Brain pericyte (primary cell): ENCODE measurements at places on chromosomes 4 and X.
A peak's percentile ranks its signal among the peaks of the same experiment; 100 is the strongest.

GRCh38 chr4:102616636-102617035 is 115.5 kb downstream of the NFKB1 start:
- no peak for DNase-seq

DNA sequence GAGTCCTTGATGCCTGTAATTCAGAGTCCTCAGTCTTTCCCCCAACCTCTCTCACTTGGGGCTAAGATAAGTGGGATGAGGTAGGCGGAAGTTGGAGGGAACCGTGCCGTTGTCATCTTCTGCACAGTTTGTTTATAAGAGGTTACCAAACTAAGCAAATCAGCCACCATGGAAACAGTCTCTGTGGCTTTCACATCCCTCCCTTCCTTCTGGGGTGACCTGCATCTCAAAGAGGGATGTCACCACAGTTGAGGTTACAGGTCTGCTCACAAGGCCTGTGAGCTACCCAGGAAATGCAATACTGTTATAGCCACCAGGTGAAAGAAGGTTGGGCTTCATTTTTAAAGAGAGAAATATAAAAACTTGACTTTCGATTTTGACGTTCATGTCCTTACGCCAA is 26.3 kb downstream of the RTL5 start:
- DNase-seq: no peak

DNA sequence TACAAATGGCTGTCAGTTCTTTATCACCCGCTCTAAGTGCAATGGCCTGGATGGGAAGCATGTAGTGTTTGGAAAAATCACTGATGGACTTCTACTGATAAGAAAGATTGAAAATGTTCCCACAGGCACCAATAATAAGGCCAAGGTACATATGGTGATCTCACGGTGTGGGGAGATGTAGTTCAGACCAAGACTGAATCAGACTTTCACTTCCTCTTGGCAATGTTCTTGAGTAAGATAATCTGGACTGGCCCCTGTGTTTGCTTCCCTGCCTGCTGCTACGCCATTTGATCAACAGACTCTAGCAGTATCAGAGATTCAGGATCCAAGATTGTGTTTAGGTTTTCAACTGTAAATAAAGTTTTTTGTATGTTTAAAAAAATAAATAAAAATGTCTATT is 682.2 kb upstream of the AMOT start:
- DNase-seq: no peak

DNA sequence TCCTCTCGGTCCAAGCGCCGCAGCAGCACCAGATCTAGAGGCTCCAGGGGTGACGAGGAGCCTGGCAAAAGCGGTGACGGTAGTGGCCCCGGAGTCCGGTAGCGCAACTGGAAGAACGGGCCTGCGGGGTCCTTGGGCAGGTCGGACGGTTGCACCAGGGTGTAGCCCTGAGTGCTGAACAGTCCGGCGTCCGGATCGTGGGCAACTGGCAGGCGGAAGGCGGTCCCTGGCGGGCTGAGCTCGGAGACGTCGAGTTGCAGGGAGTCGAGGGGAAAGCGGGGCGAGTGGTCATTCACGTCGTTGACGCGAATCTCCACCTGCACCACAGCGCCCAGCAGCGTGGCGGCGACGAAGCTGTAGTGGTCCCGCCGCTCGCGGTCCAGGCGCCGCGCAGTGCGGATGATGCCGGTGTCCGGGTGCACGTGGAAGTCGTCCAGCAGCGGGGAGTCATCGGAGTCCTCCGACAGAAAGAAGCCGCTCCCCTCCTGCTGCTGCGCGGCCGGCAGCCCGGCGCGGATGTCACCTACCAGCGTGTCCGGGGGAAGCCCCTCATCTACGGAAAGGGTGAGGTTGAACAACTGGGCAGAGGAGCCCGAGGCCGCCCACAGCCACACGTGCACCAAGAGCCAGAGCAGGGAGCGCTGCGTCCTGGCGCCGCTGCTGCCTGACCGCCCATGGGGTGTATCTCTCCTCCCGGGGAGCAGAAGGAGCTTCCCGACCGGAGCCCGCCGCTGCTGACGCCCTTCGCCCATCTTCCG is 837 bp downstream of the DCHS2 start:
- DNase-seq: no peak

GRCh38 chr4:37725718-37726117 is 39.5 kb upstream of the RELL1 start:
- no peak for DNase-seq

- DNase-seq: no peak
Observed at GRCh38 chrX:134172588-134173259, 64.3 kb upstream of the CCDC160 start.

GRCh38 chr4:138105331-138105730 is 136.8 kb downstream of the SLC7A11 start:
- no peak for DNase-seq

- DNase-seq: no peak
Observed at GRCh38 chr4:52862639-52863161, 583 bp downstream of the RASL11B start.

DNA sequence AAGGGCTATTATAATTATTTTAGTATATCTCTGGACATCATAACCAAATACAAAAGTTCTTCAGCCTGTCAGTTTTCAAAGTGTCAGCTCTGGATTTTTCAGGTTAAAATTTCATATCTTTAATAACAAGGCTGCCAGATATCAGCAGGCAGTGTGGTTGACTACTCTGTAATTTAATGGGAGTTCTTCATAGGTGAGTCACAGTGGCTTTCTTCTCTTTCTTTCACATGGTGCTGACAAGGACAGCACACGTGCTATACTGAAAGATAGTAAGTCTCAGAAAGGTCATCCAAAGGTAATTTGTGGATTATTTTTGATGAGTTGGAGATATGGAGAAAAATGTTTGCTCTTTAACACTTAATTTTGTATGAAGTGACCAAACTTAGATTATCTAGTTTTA is 43.2 kb downstream of the GALNT7 start:
- no peak for DNase-seq

DNA sequence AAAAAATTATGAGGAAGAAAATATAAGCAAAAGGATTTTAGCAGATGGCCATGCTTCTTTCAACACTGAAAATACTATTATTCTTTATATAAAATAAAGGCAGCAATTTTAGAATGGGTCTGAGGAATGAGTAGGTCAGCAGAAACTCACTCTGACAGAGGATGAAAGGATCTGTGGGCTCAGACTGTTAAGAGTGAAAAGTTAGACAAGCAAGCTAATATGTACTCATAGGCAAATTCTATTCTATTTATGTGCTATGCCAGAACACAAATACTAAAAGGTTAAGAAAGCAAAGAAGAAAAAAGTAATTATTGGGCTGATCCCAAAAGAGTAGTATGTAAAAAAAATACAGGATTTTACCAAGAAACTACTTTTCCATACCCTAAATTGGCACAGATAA is 13.9 kb downstream of the LCORL start:
- DNase-seq: no peak

DNA sequence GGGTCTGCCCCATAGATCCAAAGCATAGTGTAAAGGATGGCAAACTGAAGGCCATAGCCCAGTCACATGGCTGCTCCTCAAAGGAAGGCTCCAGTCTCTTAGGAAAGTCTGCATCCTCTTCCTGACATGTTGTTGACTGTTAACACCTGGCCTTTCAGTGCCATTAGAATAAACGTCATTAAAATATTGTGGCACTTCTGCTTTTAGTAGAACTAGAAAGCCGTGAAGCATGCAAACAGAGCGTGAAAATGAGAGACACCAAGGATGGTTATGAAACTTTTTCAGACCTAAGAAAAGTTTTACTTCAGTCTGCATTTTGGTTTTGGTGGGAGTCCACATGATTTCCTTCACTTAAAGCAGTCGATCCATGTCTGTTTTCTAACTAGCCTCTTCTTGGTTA is 41.1 kb upstream of the AFF2 start:
- DNase-seq: no peak

DNA sequence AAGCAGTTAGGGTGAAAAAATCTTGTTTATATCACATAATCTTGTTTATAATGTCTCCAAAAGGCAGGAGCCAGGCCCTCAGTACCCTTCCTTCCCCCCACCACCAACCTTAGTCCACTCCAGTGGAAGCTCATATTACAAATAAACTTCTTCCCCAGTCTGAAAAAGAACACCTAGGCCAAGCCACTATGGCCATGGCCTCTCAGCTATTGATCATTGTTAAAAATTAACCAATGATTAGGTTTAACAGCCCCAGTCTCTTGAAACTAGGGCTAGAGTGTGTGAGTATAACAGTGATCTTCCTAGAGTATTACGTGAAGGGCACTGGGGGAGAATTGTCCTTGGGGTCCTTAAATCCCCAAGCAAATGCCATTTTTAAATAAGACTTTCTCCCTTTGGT is 411.9 kb upstream of the EDA2R start:
- DNase-seq: no peak

- DNase-seq: no peak
Observed at GRCh38 chrX:13911586-13911985, 94.7 kb upstream of the GPM6B start.

- DNase-seq: no peak
Observed at GRCh38 chr4:101441446-101441845, 94.1 kb upstream of the PPP3CA start.

GRCh38 chr4:150126201-150126863 is 48.1 kb downstream of the DCLK2 start:
- DNase-seq: no peak

GRCh38 chr4:24751926-24752539 is 43.3 kb upstream of the SOD3 start:
- no peak for DNase-seq

- DNase-seq: no peak
Observed at GRCh38 chr4:88803600-88804096, 106.0 kb upstream of the NAP1L5 start.

- no peak for DNase-seq
Observed at GRCh38 chr4:107897823-107898222, 33.5 kb upstream of the CYP2U1 start.

DNA sequence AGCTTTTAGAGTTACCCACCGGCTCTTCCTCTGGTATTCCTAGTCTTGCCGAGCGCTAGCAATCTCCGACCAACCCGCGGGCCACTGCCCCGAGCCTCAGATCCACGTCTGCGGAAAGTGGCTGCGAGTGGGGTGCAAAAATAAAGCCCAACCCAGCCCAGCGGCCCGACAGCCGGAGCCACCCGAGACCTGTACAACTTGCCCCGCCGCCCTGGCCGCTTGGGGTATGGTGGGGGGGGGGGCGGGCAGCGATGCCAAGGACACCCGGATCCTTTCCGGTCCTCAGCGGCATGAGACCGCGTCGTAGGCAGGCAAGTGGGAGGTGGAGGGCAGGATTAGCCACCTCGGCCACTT is 1.6 kb downstream of the SLITRK4 start:
- DNase-seq: no peak

DNA sequence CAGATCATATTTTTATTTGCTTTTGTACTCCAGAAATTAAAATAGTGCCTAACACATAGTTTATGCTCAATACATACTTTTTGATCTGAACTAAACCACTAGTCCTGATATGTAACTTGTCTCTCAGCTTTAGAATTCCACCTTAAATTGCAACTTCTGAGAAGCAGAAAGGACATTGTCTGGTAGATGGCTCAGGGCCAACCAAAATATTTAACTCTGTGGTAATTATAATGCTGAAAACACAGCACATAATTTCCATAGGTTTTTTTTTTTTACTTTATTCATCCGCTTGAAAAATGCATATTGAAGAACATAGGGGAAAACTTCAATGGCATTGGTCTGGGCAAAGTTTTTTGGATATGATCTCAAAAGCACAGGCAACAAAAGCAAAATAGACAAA is 59.3 kb downstream of the AREG start:
- DNase-seq: peak; percentile 43

DNA sequence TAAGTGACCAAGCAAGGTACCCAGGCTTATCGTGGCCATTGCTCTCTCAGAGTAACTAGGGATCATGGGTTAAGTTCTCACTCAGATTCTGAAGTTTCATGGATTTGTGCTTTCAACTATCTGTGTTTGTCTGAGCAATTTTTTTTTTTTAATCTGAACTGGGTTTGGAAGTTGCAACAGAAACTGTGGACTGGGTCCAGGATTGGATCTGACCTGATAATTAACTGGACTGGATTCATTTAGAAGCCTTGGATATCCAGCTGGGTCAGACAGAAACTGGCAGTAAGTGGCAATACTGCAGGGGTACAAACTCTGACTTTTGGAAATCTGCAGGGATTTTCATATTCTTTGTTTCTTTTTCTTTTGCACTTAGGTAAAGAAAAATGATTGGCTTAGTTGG is 38.7 kb upstream of the FGF2 start:
- no peak for DNase-seq

- no peak for DNase-seq
Observed at GRCh38 chr4:139789096-139789654, 123.6 kb downstream of the MGST2 start.

DNA sequence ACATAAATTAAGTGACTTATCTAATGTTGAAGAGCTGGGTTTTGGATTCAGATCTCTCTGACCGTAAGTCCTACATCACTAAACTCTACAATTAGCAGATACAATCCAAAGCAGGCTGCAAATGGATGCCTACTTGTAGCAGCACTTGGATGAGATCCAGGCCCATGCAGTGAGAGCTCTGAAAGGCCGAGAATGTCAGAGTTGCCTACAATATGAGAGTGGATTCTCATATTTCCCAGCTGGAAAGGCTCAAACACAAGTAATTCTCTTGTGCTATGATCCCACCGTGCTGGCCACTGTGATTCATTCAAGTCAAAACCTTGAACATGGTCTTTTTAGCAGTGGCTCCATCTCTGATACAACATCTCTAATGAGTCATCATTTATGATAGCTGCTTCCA is 125.4 kb upstream of the CHRDL1 start:
- DNase-seq: no peak

DNA sequence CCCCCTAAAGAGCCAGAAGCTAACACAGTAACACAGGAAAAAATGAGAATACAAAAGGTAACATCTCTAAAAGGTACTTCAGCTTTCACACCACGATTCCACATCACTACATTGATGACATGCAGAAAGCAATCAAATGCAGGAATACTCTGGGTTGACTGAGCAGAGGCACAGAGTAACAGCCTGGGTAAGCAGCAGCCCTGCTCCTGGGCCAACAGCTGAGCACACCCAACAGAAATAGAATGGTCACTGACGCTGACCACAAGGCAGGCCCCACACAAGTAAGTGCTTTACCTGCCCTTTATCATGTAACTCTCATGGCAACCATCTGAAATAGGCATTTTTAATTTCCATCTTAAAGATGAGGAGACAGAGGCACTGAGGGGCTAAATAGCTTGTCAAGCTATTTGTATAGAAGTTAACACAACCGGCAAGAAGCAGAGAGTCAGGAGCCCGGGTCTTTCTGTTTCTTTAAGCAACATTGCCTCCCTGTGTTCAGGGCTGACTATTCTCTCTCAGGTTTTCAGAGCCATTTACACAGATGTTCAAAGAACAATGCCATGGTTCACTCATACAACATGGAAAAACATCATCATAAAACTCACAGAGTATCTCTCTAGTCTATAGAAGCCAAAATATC is 168.9 kb downstream of the ZNF674 start:
- no peak for DNase-seq

GRCh38 chr4:55181010-55182005 is 55.9 kb upstream of the KDR start:
- no peak for DNase-seq

GRCh38 chrX:127128282-127128681 is 308.8 kb downstream of the PRR32 start:
- DNase-seq: no peak

DNA sequence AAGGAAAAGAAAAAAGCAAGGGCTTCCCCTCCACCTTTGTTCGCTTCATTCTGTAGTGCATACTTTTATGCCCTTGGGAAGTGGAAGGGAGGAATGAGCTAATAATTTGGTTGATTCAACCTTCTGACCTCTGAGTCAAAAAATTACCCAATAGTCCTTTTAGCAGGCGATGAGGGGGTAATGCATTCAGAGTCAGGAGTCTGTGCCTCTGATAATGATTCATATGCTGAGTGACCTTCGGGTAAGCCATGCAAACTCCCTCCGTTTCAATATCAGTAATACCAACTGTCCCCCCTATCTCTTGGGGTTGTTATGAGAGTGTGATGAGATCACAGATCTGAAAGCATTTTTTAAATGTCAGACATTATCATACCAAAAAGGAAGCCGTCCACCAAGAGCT is 41.6 kb upstream of the ACSL4 start:
- no peak for DNase-seq
